ENCODE measurements at places on chromosomes 1 and 21.

DNA sequence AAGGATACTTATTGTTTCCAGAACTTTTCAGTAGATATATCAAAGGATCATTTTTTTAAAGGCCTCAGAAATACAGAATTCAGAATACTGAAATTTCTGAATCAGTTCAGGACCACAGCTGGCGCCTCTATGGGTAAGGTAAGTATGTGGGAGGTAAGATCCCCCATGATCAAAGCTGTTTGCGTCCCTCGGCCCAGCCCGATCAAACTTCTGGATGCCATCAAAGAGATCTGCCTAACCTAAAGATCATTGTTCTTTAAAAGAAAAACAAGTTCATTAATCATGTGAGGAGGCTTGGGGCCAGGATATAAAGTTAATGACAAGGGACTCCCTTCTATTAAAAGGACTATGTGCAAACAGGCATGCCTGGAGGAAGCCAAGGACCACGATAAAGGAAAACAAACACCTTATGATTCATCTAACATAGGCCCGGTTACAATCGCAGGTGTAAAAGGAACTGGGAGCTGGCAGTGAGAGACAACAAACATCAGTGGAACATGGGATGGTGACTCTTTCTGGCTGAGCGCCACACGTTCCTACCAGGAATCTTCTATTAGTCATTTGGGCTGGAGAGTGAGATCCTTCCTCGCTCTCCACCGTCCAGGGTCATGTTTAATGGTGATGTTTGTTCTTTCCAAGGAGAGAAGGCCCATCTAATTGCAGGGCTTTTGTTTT is 2.8 kb upstream of the BACE2 start:
- no peak for DNase-seq

DNA sequence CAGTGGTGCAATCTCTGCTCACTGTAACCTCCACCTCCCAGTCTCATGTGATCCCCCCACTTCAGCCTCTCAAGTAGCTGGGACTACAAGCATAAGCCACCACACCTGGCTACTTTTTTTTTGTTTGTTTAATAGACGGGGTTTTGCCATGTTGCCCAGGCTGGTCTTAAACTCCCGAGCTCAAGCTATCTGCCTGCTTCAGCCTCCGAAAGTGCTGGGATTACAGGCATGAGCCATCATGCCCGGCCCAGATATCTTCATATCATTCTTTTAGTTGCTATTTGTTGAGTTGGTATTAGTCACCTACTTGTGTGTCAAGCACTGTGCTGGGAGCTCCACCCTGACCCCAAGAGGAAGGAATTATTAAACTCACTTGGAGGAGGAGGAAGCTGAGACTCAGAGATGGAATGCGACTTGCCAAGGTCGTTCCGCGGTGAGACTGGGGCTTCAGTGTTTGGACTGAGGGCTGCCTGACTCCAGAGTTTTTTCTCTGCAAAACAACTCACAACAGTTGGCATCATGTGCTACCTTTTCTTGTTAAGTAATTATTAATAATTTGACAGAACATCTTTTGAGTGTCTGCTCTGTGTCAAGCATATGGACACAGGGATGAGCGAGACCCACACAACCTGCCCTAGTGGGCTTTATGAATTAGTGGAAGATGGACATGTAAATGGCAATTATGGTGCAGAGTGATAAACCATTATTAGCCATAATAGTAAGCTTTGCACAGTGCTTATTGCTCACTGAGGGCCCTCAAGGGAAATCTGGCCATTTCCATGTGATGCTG is 132.0 kb downstream of the FOXD2 start:
- DNase-seq: no peak

DNA sequence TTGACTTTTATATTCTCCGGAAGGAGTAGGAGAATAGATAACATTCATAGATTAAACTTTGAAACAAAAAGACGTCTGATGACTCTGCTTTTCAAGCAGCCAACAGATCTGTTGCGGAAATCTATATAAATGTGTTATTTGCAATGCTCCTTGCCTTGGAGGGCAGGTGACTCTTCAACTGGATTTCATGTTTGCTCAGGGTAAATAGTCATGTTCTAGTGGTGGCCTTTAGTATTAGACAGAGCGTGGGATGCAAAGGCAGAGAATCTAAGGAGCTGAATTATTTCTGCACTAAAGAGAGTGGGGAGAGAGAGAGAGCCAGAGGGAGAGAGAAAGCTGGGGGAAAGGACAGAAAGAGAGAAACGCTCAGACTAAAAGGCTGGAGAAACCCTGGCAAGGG is 454.3 kb downstream of the AJAP1 start:
- DNase-seq: no peak

DNA sequence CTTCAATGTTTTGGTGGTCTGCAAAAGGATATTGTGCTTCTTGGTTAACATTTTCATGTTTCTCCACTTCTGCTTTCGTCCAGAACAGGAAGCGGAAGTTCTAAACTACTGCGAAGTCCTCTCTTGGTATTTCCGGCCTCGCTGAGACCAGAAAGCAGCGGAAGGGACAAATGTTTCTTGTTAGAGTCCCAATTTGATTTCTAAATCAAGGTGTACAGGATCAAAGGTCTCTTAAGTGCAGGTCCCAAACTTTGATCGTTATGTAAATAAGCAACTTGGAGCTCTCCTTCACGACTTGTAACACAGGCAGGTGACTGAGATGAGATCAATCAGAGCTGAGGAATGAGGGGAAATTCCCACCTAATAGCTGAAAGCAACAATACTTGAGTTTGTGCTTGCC is 40.1 kb upstream of the HMCN1 start:
- no peak for DNase-seq

GRCh38 chr1:69252696-69253095 is 315.0 kb upstream of the LRRC7 start:
- no peak for DNase-seq

DNA sequence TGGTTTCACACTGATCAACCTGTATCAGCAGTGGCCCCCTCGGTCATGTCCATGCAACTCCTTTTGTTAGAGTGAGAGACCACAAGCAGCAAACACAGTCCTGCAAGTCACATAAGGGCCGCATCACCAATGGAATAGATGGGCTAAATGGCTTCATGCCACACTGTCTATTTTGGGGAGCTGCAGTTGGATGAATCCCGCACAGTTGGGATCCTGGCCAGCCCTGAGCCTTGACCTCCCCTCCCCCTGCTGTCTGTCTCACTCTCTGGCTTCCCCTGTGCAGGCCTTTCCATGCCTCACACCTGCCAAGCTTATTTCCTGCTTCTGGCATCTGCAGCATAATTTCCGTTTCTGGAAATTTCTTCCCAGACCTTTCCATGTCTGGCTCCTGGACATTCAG is 57.0 kb downstream of the CNIH3 start:
- no peak for DNase-seq

- DNase-seq: no peak
These were observed 28.6 kb downstream of the TMEM53 start for GRCh38 chr1:44645476-44646244.

- DNase-seq: no peak
These were observed 52.8 kb upstream of the EDARADD start for GRCh38 chr1:236341298-236341697.

DNA sequence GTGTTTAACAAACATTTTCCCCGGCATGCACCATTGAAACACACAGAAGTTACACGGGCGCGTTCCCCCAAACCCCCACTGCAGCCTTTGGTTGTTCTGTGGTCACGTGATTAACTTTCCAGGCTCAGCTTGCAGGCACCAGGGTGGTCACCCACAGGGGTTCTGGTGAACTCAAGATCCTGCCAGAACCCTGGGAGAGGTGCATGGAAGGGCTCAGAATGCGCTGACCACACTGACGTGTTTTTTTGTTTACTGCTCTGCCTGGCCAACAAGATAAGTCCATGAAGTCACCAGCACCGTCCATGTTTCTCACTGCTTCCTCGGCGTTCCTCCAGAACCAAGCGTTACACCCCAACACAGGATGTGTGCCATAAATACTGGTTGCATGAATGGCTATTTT is 229.5 kb upstream of the VAMP3 start:
- no peak for DNase-seq

DNA sequence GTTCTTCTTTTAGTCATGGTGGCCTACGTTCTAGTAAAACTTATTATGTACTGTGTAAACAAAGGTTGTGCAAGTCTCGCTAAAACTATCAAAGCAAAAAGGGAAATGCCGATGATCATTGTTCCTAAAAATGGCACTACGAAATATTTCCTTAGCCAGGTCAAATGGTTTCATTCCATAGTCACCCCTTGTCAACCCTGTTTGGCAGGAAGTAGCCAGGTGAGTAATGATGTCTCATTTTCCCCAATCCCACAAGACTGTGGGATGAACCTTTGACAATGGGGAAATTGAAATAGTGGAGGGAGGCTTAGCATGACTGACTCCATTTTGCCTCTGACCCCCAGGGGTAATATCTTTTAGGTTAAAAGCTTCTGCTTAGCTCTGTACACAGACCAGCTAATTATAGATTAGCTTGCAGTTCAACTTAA is 5.6 kb upstream of the REN start:
- no peak for DNase-seq

DNA sequence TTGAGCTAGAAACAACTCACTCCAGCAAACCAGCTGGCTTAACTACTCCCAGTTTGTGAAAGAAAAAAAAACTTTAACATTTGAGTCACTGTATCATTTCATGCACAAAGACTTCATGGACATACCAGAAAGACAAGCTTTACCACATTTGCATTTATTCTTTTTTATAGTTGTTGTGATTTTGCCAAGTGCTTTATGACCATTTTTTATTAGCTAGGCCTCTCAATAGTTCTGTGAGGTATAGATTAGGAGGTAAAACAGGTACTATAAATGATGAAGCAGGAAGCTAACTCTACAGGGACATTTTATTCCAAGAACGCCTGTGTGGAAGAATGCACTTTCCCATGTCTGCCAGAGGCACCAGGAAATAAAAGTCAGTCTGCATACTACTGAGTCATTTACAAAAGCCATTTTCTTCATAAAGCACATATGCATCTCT is 8.2 kb upstream of the DENND1B start:
- no peak for DNase-seq

DNA sequence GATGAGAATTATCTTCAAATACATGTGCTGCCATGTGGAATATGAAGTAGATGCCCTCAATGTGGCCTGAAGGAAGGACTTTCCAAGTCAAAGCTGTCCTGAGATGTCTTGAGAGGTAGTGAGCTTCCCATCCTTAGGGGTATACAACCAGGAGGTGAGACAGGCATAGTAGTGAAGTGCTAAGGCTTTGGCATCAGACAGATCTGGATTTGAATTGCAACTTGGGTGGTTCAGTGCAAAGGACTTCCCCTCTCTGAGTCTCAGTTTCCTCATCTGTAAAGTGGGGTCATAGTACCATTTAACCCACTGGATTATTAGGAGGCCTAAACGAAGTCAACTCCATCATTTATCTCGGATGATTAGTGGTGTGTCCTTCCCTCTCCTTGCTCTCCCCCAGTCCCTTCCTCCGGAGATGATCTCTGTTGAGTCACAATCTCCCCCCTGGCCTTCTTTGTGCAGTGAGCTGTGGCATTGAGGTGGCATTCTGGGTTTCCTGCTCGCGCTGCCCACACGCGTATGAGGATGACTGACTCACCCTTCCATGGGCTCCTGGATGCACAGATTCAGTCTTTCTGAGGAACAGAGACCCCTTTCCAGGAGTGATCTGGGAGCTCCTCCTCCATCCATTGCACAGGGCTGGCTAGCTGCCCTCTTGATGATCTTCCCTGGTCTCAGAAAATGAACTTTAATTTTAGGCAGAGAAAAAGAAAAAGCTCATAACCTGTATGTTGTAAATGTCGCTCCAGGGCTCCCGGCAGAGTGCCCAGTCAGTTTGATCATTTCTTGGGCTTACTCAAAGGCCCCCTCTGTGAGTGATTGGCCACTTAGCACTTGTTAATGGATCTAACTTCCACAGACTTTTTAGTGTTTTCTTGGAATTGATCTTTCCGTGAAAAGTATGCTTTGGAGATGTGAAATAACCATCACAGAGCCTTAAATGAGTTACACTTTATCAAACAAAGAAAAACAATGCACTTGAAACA is 354.6 kb downstream of the PTPRU start:
- no peak for DNase-seq

GRCh38 chr1:84107955-84108354 is 36.1 kb upstream of the PRKACB start:
- no peak for DNase-seq

GRCh38 chr1:67764633-67765032 is 68.6 kb downstream of the GNG12 start:
- DNase-seq: no peak

- DNase-seq: no peak
These were observed 10.3 kb downstream of the NBL1 start for GRCh38 chr1:19654386-19654785.

GRCh38 chr1:180168786-180169639 is 14.3 kb downstream of the QSOX1 start:
- no peak for DNase-seq
